Activated CD4-positive, CD25-positive, alpha-beta regulatory T cell treated with anti-CD3 and anti-CD28 coated beads, Interleukin-2, amount 50 U/mL, for 72 hours (primary cell): ENCODE measurements at places on chromosomes 2 and 18.

- no peak for DNase-seq
Measured at GRCh38 chr2:117982376-117983033, 31.4 kb downstream of the CCDC93 start.

- DNase-seq: no peak
Measured at GRCh38 chr2:113707106-113707505, 49.3 kb downstream of the SLC35F5 start.

DNA sequence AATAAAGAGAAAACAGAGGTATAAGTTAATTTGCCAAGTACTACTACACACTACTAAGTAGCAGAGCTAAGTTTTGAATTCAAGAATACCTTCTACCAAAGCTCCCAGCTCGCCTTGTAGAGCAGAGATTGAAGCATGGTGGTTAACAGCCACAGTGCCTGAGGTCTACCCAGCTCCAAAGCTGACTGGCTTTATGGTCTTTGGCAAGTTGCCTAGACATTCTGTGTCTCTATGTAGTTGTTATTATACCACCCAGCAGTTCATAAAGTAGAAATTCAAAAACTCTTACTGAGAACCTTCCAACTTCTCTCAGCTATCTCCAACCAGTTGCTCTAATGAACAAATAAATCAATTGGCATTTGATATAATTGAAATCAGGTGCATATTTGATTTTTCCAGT, 87.8 kb downstream of the PDE11A start:
- no peak for DNase-seq

- DNase-seq: no peak
Measured at GRCh38 chr18:64713284-64713683, 564.4 kb upstream of the LINC00305 start.

GRCh38 chr2:147916723-147917122, 71.9 kb downstream of the ACVR2A start:
- no peak for DNase-seq

DNA sequence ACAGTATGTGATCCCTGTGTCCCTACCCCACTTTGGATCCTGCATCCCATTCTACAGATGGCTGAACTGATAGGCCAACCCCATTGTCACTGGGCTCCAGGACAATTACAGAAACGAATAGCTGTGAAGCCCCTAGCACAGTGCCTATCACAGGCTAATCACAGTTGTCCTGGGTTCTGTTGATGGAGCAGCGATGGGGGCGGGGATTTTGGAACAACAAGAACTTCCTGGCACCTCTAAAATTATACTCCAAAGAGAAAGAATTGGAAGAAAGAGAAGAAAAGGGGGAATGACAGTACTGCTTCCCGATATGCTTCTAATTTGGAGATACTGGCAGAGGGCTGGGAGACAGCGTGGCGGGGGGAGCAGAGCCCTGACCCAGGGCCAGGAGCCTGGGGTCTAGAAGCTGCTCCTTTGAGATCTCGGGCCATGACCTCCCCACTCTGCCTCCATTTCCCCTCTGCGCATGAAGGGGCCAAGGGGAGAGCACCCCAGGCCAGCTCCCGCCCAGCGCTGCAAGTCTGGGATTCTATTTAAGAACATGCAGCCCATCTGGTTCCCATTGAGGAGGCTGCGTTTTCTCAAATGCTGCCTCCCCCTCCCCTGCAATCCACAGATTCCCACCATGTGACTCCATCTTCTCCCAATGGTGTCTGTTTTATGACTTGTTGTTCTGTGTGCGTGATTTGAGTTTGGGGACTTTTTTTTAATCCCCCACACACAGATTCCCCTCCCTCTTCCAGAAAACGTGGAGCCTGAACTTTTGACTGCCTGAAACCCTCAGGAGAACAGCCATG, 202.7 kb downstream of the CYP26B1 start:
- DNase-seq: no peak

DNA sequence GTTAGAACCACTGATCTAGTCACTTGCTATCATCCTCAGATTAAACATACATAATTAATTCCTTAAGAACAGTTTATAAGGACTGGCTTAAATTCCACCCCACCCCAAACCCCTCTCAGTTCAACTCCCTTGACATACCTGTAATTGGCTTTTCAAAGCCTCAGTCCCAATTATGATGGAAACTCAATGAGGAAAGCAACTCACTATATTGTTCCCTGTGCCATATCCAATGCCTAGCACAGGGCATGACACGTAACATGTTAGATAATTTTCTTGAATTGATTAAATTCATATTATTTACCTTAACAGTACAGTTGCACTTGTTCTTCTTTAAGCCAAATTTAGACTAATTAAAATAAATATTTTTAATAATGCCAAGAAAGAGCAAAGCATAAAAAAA, 465.1 kb upstream of the CHAC2 start:
- no peak for DNase-seq

GRCh38 chr2:37570773-37571586, 100.5 kb downstream of the CDC42EP3 start:
- DNase-seq: no peak

DNA sequence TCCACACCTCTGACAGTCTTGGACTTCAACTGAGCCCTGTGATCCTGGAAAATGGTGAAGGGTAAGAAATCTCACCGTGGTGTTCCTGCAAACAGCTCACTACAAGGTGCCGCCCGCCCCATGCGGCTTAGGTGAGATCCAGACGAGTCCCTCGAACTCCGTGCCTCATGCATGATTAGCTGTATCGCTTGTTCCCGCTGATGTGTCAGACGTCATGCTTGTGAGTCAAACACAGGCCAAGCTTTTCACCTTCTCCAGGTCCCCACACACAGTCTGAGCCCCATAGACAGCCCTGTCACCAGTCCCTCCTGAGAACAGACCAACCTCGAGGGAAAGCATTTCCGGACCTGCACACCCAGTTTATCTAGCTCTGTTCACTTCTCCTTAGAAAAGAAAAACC, 740.5 kb downstream of the GALR1 start:
- no peak for DNase-seq

DNA sequence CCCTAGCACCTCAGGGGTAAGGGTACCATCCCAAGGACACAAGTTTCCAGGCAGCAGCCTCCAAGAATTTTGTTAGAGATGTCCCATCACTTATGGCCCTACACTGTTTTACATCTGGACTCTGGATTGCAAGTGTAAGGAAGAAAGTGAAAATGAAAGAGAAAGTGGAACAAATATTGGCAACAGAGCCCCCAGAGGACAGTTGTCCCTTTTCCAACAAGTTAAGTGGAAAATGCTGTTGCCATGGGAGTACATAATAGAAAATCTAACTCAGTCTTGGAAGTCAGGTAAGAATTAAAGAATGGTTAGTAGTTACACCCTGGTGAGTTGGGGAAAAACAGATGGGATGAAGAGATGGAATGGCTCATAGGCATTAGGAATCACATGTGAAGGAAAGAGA, 50.6 kb downstream of the TTC21B start:
- no peak for DNase-seq

- no peak for DNase-seq
Measured at GRCh38 chr2:53067056-53067455, 700.5 kb upstream of the CHAC2 start.
